ENCODE measurements at places on chromosomes 7 and 10.

GRCh38 chr10:797179-797578, 107.7 kb upstream of the DIP2C start:
- no peak for DNase-seq

DNA sequence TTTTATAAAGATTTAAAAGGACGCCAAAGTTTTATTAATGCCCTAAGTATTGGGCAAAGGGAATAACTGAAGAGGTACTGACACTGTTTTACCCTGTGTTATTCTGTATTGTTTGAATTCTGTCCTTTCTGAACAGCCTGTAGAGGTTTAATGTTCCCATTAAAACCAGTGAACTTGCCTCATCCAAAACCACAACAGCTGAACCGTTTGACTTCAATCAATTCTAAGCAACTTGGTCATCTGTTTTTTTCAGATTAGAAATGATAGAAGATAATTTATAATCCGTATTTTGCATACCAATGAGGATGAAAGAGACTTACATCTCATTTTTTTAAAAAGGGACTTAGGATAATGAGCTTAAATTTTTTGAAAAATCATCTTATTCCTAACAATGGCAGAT, 40.4 kb downstream of the HACD1 start:
- no peak for DNase-seq

- DNase-seq = no peak
These were observed 256.4 kb downstream of the ABCA13 start for GRCh38 chr7:48427671-48428070.

DNA sequence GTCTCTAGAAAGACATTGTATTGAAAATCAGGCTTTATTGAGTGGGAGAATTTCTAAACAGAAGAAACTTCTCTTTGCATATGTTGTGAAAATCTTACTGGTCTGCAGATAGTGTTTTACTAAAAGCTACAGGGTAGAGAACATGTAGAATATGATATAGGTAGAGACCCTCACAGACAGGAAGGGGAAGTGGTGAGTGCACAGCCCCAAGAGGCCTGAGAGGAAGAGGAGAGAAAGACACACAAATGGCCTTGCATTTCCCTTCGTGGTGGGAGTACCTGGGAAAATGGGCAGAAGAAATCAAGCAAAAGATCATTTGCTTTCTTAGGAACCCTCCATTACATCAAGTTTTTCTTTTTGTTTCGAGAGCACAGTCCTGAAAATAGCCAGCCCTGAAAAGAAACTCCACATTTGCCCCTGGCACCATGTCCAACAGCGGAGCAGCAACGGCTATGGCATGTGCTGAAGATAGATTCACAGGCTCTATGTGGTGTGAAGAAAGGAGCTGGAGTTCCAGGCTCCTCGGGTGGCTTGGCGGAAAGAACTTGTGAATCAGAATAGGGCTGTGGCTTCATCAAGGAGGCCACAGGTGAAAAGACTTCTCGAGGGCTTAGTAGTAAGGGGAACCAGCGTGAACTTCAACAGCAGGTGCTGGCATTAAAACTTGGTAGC, 143.5 kb downstream of the CALCR start:
- DNase-seq = no peak

GRCh38 chr7:128919241-128919640, 8.7 kb upstream of the KCP start:
- DNase-seq = no peak

DNA sequence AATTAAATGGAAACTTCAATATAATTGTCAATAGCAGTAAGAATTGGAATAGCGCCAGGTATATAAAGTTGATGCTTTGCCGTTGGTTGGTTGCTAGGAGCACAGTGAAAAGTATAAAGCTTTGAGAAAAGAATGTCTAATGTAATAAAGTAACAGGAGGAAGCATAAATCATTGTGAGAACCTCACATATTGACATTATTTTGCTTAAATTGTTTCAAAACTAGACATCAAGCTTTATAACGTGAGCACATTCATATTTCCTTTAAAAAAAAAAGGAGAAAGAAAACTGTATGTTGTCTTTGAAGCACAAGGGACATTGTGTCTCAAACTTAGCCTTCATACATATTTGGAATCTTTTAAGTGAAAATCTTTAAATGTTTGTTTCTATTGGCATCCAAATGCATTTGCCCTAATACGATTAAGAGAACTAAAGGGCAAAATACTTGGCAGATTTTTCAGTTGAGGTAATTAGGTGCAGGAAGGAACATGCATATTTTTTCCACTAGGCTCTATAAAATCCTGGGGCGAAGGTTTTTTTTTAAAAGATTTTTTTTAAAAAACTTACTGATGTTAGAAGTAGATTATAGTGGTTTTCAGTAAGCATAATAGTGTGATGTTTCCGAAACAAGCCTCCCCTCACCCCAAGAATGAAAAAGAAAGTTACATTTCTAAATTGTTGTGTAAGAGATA, 92.4 kb downstream of the ARID5B start:
- DNase-seq = no peak

- DNase-seq = no peak
These were observed 130.7 kb downstream of the CELF2 start for GRCh38 chr10:11148142-11149028.

DNA sequence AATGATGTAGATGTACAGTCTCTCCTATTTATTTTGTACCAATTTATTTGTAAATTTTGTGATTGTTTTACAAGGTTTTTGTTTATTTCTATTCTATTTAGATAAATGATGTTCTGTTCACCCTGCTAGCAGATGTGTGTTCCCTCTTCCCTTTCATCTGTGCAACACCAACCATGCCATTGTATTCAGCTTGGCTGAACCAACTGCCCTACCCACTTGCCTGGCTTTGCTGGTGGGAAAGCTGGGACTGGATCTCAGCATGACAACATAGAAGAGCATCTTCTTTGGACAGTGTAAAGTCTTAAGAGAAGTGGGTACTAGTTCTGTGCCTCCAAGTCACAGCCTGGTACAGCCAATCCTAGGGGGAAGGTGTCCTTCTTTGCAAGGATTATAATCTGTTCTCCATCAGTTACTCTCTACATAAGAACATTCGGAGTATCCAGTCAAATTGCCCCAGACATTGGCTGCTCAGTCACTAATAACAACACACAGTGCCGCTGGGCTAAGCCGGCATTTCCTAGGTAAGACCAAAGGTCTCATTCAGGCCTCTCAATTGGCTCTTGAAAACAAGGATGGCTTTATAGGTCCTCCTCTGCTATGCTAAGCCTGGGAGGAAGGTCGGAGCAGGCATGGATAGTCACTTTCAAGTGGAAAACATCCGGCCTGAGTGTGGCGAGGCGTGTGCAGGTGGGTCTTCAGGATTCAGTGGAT, 109.7 kb downstream of the NT5C2 start:
- DNase-seq = no peak
